ENCODE measurements at places on chromosomes 6 and 20.

DNA sequence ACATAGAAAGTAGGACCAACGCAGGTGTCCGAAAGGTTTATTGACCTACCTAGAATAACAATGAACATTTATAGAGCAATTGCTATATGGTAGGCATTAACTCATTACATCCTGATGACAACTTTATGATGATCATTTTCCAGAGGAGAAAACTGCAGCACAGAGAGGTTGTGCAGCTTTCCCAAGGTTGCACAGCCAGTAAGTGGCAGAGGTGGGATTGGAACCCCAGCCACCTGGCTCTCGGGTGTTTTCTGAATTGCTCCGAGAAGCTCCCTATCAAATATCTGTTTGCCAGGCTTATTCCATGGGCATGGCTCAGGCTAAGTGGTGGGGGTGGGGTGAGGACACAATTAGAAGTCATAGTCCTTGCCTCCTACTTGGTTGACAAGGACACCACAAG lies 24.1 kb upstream of the NFATC2 start:
- no peak for DNase-seq

DNA sequence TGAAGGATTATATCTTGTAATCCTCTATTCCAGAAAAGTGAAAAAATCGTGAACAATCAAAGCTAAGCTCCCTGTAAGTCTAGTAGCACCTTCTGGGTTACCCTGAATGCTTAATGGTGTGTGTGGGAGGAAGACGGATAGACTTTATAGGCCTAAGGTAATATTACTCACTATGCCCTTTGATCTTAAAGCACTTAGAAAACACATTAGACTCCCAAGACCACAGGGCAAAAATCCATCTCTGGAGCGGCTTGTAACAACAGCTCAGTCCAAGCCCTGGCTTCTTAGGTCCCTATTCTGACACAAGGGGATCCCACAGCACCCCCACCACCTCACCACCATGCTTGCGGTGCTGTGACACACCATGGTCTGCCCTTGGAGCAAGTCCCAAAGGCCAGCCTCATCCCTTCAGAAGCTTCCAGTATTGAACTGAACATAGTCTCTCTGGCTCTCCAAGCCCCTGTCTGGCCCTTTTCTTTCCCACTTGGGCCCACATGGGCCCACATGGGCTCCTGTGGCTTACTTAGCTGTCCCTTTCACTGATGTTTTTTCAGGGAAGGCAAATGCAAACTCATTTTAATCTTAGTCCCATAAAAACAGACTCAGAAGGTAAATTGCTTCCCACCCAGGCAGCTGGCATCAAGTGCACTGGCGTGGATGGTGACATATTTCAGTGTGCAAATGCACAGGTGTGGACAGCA lies 28.3 kb downstream of the C6orf132 start:
- no peak for DNase-seq

DNA sequence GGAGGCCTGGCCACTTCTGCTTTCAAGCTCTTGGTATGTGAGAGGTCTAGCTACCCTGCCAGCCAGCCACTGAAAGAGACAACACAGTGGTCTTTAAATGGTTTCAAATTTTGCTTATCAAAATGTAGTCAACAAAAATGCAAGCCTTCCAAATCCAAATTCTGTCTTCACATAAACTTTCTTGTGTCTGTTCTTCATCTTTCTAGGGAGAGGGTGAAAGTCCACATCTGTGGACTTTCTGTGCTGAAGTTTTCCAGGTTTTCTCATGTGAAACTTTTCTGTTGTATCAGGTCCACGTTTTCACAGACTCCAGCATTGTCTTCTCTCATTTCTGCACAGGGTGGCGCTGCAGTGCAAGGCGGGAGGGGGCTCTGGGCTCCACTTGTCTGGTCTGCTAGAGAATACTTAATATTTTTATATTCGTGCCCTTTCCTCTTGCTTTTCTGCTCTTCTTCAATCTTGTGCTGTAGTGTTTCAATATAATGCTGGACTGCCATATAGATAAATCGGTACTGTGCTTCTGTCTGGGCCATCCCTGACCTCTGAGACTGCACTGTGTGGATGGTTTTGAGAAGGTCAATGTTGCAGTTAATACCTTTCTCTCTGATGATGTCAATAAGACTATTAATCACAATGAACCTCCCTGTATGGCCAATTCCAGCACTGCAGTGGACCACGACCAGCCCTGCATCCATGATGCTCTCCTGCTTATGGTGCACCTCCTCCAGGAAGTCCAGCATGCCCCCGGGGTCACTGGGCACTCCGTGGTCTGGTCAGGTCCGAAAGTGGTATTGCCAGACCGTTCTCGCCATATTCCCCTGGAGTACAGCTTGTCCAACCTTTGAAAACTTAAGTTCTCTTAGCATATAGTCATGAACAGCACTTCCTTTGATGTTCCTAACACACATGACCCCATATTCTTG lies 161.6 kb upstream of the TNFAIP3 start:
- no peak for DNase-seq

- no peak for DNase-seq
Measured at GRCh38 chr20:58697867-58698703, 5.5 kb downstream of the NPEPL1 start.

GRCh38 chr6:105445481-105445880 lies 42.6 kb upstream of the PREP start:
- DNase-seq = no peak

GRCh38 chr6:111485342-111485741 lies 2.3 kb upstream of the REV3L start:
- DNase-seq = no peak

GRCh38 chr20:37295001-37295400 lies 5.5 kb downstream of the MANBAL start:
- DNase-seq = no peak

- DNase-seq = no peak
Measured at GRCh38 chr6:25105070-25105925, 169.5 kb upstream of the RIPOR2 start.

GRCh38 chr6:83893024-83893423 lies 33.5 kb downstream of the CYB5R4 start:
- no peak for DNase-seq

- no peak for DNase-seq
Measured at GRCh38 chr6:9208966-9209365, 773.6 kb upstream of the SLC35B3 start.

All from thoracic aorta (tissue), 2 donors.